ENCODE measurements at places on chromosomes 5 and 9. TPM values are rescaled to one million over a fixed set of nuclear protein-coding genes. Genes with fewer than 3 reads are reported as not detected.

The SLC6A19 gene
- 0.08 TPM for total RNA-seq

The LRRC19 gene
- total RNA-seq = not detected

The PTGDS gene
- 0.66 TPM for total RNA-seq

The TMEM174 gene
- total RNA-seq = not detected

All from A549 treated with GW870086 at 1 μM for 4 hours (cell line).